T follicular helper cell (primary cell): ENCODE measurements at places on chromosomes 13 and 19.

DNA sequence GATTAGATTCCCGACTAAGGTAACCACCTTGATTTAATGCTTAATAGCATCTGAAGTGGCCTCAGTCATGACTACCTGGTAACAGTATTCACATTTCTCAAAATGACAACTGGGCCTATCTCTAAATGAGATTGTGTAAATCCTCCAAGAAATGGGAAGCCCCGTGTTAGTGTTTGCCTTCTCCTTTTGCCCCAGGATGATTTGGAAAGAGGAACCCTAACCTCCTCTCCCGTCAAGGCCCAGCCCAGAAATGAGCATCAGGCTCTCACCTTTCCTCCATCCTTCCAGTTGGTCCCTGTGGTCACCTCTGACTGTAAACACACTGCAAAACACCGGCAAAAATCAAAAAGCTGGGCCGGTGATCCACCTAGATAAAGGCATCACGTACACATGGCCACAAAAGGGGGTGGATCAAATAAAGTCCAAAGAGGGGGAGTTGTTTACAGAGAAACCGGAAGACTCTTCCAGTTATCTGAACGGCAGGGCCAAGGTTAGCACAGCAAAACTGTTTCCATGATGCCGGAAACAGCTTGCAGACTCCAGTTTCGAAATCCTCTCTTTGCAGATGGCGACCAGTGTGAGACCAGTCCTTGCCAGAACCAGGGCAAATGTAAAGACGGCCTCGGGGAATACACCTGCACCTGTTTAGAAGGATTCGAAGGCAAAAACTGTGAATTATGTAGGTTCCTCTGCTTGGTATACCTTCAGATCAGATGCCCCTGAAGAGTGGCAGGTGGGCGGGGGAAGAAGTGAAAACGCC lies 16.4 kb downstream of the F10 start:
- DNase-seq: no peak

- DNase-seq: no peak
Measured at GRCh38 chr13:22700246-22700887, 480.4 kb upstream of the SGCG start.

DNA sequence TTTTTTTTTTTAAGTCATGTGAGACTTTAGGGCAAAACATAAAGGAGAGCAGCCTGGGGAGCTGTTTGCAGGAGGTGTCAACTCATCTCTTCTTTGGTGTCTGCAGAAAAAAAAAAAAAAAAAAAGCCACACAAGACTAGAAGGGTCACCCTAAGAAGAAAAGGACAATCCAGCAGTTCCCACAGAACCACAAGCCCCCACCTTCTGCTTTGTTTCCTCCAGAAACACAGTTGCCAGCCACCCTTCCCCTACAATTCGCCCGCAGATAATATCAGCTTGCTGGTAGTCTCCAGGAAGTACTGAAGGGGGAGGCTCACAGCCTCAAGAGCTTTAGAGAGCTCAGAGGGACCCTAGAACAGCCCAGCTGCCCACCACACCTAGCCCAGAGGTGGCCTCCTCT lies 22.3 kb upstream of the ZBTB7A start:
- no peak for DNase-seq

DNA sequence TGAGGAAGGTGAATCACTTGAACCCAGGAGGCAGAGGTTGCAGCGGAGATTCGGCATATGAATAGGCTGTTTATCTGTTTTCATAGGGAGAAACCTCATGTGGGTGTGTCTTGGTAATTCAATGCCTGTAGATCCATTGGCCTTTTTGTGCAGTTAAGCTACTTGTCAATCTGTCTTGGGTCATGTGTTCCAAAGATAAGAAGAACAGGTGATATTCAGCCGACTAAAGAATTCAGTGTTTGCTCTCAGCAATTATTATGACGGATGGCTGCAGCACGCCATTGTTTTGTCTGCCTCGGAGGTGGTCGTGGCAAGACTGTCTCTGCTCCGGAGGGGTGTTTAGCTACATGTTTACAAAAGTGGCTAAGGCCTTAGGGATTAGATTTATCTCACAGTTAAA lies 573.0 kb upstream of the PCDH9 start:
- DNase-seq: no peak

- no peak for DNase-seq
Measured at GRCh38 chr13:92255526-92255925, 857.1 kb downstream of the GPC5 start.

DNA sequence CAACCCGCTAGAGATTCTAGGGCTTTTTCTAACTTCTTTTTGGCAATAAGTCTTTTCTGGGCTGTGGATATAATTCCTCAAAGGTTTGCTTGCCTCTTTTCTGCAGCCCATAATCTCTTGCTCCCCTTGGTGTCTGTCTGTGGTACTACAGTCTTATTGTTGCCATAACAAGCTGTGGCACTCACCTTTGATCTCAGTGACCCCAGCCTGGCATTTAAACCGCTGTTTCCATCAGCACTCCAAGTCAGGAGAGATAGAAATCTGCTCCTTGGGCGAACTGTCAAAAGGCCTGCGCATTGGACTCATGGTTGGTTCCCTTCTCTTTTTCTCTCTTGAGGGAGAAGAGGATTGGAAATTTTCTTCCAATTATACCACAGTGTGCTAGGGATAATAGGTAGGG lies 14.5 kb upstream of the MPHOSPH8 start:
- DNase-seq: no peak

- no peak for DNase-seq
Measured at GRCh38 chr19:12778017-12778904, 2.9 kb upstream of the HOOK2 start.

GRCh38 chr19:45508861-45509691 lies 1.8 kb downstream of the VASP start:
- no peak for DNase-seq

- DNase-seq: no peak
Measured at GRCh38 chr19:13102666-13103580, at the start of gene LYL1. Gene LYL1, minus strand, starts transcription at chr19:13102858. Its CDS starts 1,687 bp downstream, at chr19:13101171.
